Gastroesophageal sphincter (tissue), 4 donors: ENCODE measurements at places on chromosomes 6 and 20. TPM values are rescaled to one million over a fixed set of nuclear protein-coding genes. Genes with fewer than 3 reads are reported as not detected.

Gene ZBTB9
- 3.5 TPM for total RNA-seq

Gene PIM1
- 63.8 TPM for total RNA-seq

Gene GCNT2
- total RNA-seq = 36.7 TPM

Gene NDUFAF4
- total RNA-seq = 14.5 TPM

Gene SLC22A2
- not detected for total RNA-seq

Gene GTSF1L
- total RNA-seq = not detected

Gene SAPCD1
- not detected for total RNA-seq

Gene DOK5
- 0.62 TPM for total RNA-seq

Gene AAR2
- 48.5 TPM for total RNA-seq

Gene SUMO4
- 1.9 TPM for total RNA-seq

Gene FAM209A
- total RNA-seq = not detected

Gene PROCR
- total RNA-seq = 34.3 TPM

Gene TFAP2D
- not detected for total RNA-seq

Gene PPP1R3G
- 6.5 TPM for total RNA-seq
